A172 (cell line): ENCODE measurements at places on chromosomes 12 and 14.

- no peak for DNase-seq
Observed at GRCh38 chr12:50566066-50566465, 61.3 kb downstream of the DIP2B start.

GRCh38 chr12:57451233-57451778, 3.8 kb upstream of the INHBE start:
- DNase-seq, result no peak

DNA sequence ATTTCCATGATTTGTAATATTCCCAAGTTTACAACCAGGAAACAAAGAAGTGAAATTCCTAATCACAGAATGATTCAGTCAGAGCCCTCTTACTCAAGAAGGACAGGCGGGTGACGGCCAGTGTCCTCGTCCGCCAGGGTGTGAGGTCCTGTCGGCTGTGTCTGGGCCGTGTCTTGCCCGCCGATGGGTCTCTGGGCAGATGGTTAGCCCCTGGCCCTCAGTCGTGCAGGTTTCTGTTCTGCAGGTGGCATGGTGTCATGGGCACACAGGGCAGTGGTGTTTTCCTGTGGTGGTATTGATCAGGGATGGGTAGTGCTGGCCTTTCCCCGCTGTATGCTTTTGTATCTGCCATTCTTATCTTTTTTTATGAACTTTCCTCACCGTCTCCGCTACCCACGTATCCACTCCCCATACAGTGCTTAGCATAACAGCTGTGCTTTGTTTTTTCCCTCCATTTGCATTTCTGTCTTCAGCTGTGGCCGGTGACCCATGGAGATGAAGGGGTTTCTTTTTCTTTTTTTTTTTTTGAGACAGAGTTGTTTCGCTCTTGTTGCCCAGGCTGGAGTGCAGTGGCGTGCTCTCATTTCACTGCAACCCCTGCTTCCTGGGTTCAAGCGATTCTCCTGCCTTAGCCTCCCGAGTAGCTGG, 100.7 kb downstream of the TSPAN9 start:
- no peak for DNase-seq

GRCh38 chr14:33833706-33834465, 117.0 kb downstream of the EGLN3 start:
- no peak for DNase-seq

DNA sequence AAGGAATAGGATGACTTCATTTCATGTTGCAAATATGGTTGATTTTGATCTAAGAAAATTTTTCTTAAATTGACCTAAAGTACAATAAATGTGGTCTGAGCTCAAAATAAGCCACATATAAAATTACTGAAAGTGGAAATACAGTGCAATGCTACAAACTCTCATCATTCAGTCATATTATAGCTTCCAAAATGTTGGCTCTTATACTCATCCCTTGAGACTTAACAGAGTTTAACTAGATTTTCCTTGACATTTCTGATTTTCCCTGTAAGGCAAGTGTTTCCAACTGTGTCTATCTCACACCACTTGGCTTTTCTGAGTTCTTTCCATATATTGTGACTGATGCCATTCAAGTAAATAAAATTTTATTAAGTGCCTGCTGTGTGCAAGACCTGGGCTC, 123.7 kb upstream of the NTF3 start:
- DNase-seq, result no peak

- peak; percentile 35 for DNase-seq
Observed at GRCh38 chr12:98185606-98186005, 329.8 kb upstream of the TMPO start.

- no peak for DNase-seq
Observed at GRCh38 chr12:49936925-49937324, 13.6 kb upstream of the AQP2 start.

- peak; percentile 77 for DNase-seq
Observed at GRCh38 chr12:97921979-97922722, 459.5 kb downstream of the RMST start.

GRCh38 chr12:42588524-42589464, 752 bp downstream of the PRICKLE1 start:
- peak; percentile 28 for DNase-seq

DNA sequence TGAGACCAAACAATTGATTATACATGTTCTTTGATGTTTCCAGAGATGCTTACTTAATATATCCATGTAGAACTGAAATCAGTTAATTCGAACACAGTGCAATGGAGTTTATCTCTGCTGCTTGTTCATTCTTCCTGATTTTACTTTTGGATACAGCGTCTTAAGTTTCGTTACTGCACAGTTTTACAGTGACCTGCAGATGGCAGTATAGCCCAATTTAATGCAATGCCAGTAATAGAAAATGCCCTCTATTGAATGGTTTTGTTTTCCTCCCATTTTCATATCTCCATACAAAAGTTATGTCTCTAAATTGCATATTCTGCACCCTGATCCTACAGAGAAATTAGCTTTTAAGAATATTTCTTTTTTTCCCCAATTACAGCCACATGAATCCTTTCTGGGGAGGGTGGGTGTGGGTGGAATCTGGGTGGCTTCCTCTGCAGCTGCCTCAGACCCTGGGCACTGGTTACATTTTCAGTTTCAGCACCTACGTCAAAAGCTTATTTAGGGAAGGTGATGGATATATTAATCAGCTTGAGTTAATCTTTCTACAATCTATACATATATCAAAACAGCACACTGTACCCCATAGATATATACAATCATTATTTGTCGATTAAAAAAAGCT, 101.1 kb upstream of the DCD start:
- DNase-seq, result peak; percentile 49

DNA sequence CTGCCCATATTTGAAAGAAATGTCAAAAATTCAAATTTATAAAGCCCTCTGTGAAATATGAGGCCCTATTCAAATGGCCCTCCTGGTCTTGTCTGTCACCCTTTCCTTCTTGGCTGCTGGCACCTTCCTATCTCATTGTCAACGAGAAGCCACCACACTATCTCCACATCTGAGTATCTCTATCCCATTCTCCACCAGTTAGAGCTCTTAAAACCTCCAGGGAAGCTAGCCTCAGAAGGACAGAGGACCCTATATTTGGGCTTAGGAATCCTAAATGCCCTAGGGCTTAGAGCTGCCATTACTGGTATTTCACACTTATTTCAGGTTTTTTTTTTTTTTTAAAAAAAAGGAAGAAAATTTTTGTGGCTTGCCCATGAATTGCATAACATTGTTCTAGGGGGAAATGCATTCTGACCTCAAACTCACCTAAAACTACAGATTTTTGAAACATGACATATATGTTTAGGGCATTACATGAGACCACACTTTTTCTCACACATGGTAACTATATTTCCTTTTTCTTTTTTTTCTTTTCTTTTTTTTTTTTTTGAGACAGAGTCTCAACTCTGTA, 25.0 kb downstream of the SLC25A21 start:
- DNase-seq, result no peak

DNA sequence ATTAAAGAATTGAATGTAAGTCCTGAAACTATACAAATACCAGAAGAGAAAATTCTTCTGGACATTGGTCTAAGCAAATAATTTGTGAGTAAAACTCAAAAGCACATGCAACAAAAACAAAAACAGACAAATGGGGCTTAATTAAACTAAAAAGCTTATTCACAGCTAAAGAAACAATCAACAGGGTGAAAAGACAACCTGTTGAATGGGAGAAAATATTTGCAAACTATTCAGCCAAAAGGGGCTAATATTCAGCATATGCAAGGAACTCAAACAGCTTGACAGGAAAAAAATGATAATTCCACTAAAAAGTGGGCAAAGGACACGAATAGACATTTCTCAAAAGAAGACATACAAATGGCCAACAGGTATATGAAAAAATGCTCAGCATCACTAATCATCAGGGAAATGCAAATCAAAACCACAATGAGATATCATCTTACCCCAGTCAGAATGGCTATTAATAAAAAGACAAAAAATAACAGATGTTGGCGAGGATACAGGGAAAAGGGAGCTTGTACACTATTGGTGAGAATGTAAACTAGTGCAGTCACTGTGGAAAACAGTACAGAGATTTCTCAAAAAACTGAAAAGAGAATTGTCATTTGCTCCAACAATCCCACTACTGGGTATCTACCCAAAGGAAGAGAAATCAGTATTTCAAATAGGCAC, 177.5 kb upstream of the RTL1 start:
- no peak for DNase-seq

- no peak for DNase-seq
Observed at GRCh38 chr12:57410534-57410933, 20.3 kb downstream of the R3HDM2 start.

- peak; percentile 2 for DNase-seq
Observed at GRCh38 chr12:66823857-66824570, 145.1 kb upstream of the GRIP1 start.

DNA sequence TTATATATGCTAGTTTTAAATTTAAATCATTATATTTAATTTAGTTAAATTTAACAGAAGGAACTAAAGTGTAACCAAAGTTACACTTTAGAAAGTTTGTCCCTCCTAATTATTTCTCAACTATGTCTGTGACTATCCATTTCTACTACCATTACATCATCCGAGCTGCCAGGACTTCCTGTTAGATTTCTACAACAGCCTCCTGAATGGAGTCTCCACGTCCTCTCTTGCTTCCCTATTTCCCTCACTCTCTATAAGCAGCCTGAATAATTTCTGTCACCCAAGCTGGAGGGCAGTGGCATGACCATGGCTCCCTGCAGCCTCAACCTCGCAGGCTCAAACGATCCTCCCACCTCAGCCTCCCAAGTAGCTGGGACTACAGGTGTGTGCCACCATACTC, 84.1 kb downstream of the TTC7B start:
- DNase-seq, result no peak

GRCh38 chr14:75705014-75705413, 44.0 kb downstream of the TTLL5 start:
- DNase-seq, result no peak

GRCh38 chr12:74614426-74614825, 76.8 kb downstream of the ATXN7L3B start:
- no peak for DNase-seq

DNA sequence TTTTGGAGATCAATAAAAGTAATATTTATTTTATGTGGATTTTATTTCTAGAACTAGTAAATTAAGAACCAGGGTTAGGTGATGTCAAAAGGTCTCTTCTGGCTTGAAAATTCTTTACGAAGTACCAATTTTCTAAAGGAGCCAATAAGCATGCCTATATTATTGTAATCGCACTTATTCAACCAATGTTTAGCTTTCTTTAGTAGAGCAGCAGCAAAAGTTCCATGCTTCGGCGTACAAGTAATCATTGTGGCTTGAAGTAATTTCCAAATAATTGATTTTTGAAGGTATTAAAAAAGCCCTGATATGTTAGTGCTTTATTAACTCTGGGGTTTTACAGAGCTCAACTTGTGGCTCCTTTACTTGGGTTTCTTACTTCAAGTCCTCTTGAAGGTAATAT, 3.4 kb downstream of the RMST start:
- DNase-seq, result no peak

DNA sequence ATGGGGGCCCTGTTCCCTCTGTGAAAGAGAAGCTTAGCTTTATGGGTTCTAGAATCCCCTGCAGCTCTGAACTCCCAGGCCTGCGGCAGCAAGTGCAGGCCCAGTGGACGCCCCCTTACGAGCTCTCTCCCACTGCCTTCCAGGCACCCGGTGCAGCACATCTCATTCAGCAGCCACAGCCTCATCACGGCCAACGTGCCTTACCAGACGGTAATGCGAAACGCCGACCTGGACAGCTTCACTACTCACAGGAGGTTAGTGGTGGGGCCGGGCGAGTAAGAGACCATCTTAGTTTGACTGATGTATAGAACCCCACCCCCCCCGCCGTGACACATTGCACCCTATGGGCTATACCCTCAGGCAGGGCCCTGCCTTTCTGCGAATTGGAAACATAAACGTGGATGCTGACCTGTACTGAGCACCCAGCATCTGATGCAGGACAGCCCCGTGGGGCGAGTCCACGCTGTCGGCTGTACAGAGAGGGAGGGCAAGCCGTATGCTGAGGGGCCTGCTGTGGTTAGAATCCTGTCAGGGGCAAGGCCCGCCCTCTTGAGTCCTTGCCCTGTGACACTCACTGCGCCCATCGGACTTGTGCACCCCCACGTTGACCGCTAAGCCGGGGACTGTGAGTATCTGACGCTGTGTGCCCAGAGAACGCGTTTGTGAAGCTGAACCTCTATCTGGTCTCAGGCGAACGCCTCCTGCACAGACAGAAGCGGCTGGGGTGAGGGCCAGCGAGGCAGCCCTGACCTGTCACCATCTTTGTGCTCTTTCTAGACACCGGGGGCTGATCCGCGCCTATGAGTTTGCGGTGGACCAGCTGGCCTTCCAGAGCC, 71.7 kb downstream of the TESC start:
- DNase-seq, result no peak

DNA sequence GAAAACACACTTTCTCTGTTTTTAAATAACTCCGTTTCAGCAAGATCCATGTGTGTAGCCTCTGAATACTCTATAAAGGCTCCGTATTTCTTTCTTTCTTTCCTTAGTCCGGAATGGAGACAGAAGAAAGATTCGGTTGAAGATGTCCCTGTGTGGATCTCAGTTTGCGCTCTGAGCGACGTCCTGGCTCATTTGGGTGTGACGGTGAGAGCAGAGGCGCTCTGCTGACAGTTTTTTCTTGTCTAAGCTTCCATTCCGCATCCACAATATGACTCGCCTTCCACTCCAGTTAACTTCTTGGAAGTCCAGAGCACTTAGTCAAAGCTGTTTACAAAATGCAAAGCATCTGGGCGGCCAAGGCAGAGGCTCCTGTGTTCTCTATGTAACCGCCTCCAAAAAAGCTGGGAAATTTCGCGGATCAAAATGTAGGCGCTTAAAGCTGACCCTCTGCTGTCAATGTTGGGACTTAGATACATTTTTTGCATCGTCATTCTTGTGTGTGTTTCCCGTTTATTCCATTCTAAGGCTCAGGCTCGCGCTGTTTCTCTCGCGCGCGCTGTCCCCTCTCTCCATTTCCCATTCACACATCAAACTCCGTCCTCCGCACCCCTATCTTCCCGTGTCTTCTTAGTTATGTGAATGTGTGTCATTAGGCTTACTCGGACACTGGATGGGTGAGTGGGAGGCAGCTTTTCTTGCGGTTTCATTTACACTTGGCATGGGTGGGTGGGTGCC, 880 bp upstream of the FLRT2 start:
- peak; percentile 14 for DNase-seq

DNA sequence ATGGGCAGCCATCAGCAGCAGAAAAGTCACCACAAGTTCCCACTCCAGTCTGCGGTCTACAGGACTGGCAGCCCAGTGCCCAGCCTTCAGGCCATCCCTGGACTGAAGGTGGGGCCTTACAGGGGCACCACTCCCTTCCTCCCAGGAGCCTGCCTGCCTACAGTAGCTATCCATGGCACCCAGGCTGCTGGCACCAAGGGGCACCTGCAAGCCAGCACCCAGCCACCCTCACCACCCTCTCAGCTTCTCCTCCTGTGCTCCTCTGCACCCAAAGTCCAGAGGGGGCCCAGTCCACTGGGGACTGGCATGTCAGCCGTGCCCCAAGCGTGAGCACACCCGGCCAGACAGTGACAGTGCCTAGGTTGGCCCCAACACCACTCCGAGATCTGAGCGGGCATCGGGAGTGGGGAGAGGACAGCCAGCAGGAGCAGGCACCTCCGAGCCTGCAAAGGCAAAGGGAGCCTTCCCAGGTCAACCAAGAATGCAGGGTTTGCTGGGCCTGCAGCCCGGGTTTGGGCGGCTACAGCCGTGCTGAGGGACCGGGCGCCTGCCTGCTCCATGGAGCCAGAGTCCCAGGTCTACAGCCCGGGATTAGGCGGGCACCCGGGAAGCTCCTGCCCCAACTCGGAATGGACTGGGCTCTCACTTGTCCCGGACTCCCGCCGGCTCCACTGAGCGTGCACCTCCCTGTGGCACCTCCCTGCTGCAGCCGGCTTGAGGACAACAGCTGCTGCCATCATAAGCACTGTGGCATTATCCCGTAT, 8.1 kb upstream of the OR6C65 start:
- DNase-seq, result no peak

- DNase-seq, result no peak
Observed at GRCh38 chr12:3214526-3215365, 137.6 kb downstream of the TSPAN9 start.

- DNase-seq, result no peak
Observed at GRCh38 chr14:26255213-26255612, 342.6 kb downstream of the NOVA1 start.
